ENCODE measurements at places on chromosomes 4 and X. TPM values are rescaled to one million over a fixed set of nuclear protein-coding genes. Genes with fewer than 3 reads are reported as not detected.

NAP1L2 gene
- polyA plus RNA-seq, result 0.03 TPM

GRCh38 chr4:185700048-185700447, 111.9 kb downstream of the SORBS2 start:
- no peak overlapping the region for H3K4me3 ChIP-seq
- no peak overlapping the region for H3K27ac ChIP-seq
- no peaks in the 10 kb centered on the region for H3K36me3 ChIP-seq
- peaks cover 1% of the 10 kb centered on the region for H3K27me3 ChIP-seq

DNA sequence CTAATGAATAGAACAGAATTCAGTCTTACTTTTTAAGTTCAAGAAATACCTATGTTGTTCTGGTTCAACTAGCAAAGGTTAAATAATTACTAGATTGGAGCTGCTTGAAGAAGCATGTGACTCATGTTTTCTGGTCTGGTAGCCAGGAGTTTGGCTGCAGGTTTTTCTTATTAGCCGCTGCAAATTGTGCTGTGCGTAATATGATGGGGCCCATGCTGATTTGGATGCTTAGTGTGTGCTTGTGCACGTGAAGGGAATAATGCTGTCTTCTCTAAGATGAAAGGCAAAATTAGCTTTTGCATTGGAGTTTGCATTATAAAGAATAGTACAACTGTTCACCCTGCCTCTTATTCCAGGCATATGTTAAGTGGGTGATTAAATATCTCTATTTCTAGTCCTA, 219.6 kb downstream of the SNCA start:
- H3K4me1 ChIP-seq, result no peaks in the 10 kb centered on the region
- H3K4me3 ChIP-seq, result no peak overlapping the region
- H3K27me3 ChIP-seq, result no peaks in the 10 kb centered on the region
- no peak for DNase-seq
- H3K36me3 ChIP-seq, result no peaks in the 10 kb centered on the region
- H3K27ac ChIP-seq, result no peak overlapping the region

DNA sequence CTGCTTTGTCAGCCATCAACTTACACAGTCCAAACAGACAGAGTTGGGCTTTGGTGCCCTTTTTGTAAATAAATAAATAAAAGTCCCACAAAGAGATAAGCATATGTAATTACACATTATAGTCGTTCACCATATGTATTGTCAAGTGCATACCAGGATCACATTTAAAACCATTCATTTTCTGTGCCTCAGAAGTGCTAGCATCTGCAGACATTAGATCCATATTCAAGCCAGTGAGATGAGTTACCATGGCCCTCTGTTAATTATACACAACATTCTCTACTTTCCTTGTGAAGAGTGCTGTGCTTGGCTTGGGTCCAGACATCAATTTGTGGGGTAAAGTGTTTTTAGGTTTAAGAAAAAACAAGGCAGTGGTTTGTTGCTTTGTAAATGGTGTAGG, 76.8 kb downstream of the ENOX2 start:
- H3K27ac ChIP-seq, result no peak overlapping the region
- no peaks in the 10 kb centered on the region for H3K36me3 ChIP-seq
- no peak overlapping the region for H3K4me3 ChIP-seq
- no peaks in the 10 kb centered on the region for H3K27me3 ChIP-seq
- H3K4me1 ChIP-seq, result no peaks in the 10 kb centered on the region

DNA sequence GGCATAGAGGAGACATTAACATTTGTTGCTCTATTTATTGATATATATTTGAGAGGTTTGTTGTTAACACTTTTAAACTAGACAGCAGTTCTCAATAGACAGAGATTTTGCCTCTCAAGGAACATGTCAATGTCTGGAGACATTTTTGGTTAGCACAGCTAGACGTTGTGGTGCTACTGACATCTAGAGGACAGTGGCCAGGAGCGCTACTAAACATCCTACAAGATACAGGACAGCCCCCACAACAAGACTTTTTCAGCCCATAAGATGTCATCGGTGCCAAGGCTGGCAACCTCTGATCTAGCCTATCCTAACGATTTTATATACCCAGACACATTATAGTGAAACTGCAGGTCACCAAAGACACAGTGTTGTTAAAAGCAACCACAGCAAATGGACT, 18.4 kb upstream of the CTSO start:
- H3K4me3 ChIP-seq, result no peak overlapping the region
- H3K27me3 ChIP-seq, result no peaks in the 10 kb centered on the region
- H3K27ac ChIP-seq, result no peak overlapping the region

- no peak overlapping the region for H3K27ac ChIP-seq
- 0 out of 2 replicates have a peak, but pooled peaks cover 2% of the 10 kb centered on the region for H3K36me3 ChIP-seq
- no peak overlapping the region for H3K4me3 ChIP-seq
- peak; percentile 29 for DNase-seq
Measured at GRCh38 chr4:25756503-25756902, 100.9 kb downstream of the SLC34A2 start.

DNA sequence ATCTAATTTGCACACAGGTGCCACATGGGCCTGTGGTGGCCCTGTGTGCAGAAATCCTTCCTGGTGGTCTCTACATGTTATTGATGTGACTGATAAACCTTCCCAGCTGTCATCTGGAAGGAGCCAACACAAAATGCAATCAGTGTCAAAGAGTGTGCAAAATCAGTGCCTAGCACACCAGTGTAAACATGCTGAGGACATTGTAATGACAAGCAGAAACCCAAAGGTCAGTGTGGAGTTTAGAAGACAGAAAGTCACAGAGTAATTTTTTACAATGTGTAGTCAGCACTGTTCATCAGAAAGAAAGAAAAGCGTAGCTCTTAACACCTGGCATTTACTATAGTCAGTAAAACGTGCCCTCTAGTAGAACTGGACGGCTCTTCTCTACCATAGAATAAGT, 50.3 kb downstream of the PHKA2 start:
- no peaks in the 10 kb centered on the region for H3K27me3 ChIP-seq
- no peaks in the 10 kb centered on the region for H3K4me1 ChIP-seq
- peaks cover 2% of the 10 kb centered on the region for H3K36me3 ChIP-seq
- H3K4me3 ChIP-seq, result no peak overlapping the region

Measured in IMR-90 (cell line).